ENCODE measurements at places on chromosomes 4 and X.

- DNase-seq, result no peak
Observed at GRCh38 chr4:124282301-124282898, 430.1 kb downstream of the ANKRD50 start.

GRCh38 chr4:8303485-8304281 is 34.1 kb downstream of the HTRA3 start:
- no peak for DNase-seq

- no peak for DNase-seq
Observed at GRCh38 chrX:15525664-15526416, 25.2 kb downstream of the BMX start.

DNA sequence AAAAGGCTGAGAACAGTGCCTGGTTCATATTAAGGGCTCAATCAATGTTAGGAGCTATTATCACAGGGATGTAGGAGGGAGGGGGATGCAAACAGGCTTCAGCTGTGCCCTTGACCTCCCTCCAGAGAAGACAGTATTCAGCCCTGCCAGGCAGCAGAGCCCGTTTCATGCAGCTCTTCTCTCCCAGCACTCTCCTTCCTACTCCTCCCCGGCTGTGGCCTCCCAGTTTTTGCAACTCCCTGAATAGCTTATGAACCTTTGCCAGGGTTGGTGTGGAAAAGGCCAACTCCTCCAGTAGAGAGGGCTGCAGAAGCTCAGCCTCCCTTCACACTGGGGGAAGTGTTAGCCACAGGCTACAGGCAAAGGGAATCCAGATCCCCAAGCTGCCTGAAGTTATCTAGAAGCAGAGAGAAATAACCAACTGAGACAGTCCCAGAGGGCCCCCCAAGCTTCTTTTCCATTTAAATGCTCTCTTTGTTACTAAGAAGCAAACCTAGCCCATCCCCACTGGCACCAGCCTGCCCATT is 31.7 kb upstream of the APLN start:
- no peak for DNase-seq

DNA sequence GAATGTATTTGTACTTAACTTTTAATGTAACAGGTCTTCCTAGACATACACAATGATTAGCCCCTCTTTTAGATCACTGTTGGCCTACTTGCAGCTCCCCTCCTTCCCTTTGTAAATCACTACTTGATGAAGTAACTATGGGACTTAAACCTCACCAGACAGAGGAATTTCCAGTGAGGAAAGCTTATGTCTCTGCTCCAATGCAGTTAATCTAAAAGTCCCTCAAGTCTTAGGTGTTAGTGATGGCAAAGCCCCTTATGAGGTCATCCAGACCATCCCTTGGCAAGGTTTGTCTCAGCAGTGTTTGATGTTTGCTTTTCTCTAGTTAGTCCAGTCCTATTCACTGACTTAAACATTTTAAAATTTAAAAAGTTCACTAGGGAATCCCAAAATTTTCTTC is 877.3 kb upstream of the INTU start:
- no peak for DNase-seq

- no peak for DNase-seq
Observed at GRCh38 chrX:134631426-134632346, 26.6 kb downstream of the PLAC1 start.

GRCh38 chr4:128711361-128711760 is 98.1 kb upstream of the JADE1 start:
- DNase-seq, result peak; percentile 40

DNA sequence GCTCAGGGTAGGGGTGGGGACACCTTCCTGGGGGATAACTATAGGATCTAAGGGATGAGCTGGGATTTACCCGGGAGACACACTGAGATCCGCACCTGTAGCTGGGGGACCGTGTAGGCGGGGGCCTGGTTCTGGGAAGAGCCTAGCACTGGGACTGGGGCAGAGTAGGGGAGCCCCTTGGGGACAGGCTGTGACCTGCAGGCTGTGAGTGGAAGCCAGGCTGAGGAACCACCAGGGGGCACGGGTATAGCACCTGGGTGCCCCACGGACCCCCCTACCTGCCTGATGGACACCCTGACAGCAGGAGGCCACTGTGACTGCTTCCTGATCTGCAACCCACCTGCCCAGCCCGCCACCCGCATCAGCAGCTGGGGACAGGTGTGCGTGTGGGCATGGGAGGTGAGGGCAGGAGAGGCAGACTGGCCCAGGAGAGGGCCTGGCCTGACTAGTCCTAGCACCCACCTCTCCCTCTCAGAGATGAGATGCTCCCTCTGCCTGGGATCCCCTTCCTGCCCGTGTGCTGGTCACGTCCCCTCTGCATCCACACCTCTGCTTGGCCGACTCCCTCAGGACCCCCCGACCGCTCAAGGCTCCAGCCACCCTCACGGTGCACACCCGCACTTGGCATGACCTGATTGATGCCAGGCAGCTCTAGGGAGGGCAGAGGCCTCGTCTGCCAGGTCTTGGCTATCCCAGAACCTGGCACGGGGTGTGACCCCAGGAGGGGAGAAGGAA is 94.2 kb upstream of the NKX1-1 start:
- no peak for DNase-seq

DNA sequence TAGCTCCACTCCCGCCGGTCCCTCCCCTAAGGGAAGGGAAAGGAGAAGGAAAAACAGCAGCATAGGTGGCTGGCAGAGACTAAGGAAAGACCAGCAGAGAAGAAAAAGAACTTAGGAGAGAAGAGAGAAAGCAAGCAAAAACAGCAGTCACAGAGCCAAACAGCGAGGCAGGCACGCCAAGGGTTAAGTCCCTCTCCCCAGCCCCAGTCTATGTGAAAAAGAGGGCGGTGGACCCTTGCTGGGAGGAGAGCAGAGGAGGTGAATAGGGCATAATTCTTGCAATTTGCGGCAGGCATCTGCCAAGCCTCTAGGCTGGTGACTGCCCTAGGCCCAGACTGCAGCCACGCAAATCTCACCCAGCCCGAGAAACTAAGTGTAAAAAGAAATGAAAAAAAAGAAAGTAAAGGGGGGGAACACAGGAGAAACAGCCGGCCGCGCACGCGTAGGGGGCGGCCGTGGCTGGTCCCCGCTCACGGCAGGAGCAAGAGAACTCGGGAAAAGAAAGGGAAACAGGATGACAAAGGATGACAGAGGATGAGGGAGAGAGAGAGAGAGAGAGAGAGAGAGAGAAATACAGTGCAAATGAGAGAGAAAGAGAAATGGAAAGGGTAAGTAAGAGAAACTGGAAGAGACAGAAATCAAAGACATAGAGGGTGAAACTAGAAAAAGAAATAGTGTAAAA is 48.6 kb downstream of the MAGEA9 start:
- DNase-seq, result no peak

DNA sequence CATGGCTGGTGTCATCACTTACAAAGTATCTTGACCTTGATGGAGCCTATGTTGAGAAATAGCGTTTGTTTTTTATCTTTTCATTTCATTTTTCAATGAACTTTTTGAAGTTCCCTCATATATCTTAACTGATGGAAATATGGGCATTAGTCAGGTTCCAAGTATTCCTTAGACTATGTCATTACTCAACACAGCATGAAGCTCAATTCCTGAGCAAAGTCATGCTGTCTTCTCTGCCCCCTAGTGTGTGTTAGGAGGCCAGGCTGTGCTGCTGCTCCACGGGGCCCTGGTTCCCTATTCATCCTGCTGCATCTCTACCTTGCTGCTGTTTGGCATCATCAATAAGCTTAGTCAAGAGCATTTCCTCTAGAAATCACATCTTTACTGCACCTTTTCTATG is 40.9 kb downstream of the GPR143 start:
- DNase-seq, result no peak

GRCh38 chrX:107530141-107530540 is 80.7 kb downstream of the FRMPD3 start:
- DNase-seq, result no peak

- DNase-seq, result peak; percentile 44
Observed at GRCh38 chr4:163191999-163192398, 25.3 kb upstream of the NAF1 start.

DNA sequence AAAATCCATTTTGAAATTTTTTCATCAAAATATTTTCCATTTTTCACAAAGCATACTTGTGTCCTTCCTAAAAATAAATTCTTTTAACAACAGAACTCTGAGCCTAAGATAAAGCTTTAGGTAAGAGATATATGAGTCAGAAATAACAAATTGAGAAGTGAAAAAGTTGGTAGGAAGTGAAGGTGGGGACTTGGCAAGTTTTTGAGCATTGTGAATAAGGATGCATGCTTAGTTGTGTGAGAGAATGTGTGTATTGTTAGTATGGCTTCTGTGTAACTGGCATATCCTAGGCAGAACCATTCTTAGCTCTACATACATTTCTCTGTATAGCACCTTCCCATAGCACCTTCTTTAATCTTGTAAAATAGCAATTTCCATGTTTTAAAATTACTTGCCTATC is 6.8 kb downstream of the ASB5 start:
- no peak for DNase-seq

DNA sequence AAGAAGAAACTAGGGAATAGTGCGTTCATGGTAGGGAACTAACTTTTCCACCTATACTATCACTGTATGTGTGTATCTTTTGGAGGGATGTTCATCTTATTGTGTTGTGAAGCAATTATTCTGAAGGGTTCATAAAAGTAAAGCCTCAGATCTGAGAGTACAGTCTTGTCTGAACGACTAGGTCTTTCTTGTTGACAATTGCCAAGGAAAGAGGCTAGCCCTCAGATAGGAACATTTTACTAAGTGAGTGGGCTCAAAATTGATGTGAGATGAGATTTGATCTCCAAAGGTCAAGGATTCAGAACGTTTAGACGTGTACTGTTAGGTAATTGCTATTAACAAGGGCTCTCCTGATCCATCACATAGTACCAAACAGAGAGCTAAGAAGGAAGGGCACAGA is 15.2 kb upstream of the CNOT6L start:
- DNase-seq, result no peak

GRCh38 chrX:71181558-71181909 is 36.9 kb downstream of the NLGN3 start:
- DNase-seq, result no peak

DNA sequence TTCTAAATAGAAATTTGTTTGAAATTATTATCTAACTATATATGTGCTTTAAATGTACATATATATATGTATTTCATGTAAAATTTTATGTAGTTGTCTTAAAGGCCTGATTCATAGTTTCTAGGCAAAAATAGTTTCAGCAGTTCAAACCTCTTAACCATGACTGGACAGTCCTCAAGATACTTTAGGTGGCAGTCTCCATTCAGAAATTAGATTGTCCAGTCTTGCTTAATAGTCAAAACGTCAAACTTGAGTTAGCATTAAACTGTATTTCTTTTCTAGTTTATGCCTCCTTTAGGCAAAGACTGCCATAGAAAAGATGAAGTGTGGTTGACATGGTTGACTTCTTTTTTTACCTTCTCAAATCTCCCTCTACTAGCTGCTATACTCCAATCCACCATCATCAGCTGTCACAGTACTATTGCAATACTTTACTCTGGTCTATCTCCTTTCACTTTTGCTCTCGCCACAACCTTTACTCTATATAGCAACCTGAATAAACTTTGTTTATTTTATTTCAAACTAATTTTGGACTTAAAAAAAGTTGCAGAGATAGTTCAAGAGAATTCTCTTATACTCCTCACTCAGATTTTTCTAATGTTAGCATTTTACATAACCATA is 395.6 kb upstream of the DIPK2B start:
- DNase-seq, result no peak

- DNase-seq, result no peak
Observed at GRCh38 chr4:66430856-66431255, 760.6 kb upstream of the EPHA5 start.

- DNase-seq, result no peak
Observed at GRCh38 chrX:155035688-155036087, 9.0 kb downstream of the FUNDC2 start.

GRCh38 chrX:72296991-72297390 is 8.7 kb downstream of the CITED1 start:
- DNase-seq, result no peak

DNA sequence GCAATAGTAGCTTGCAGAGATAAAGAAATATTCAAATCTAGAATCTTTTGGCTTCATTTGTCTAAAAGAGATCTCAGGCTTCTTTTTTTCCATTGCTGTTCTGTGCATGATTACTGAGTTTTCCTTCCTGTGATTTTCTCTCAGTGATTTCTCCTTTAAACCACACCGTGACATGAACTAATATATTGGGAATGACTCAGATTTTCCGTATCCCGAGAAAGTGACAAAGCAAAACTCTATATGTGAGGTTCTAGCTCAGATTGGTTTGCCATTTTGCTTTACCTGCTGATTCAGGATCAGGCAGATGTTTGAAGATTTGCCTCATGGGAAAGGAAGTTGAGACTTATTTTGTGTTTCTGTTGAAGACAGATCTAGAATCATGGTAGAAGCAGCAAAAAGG is 59.4 kb downstream of the MTHFD2L start:
- no peak for DNase-seq

DNA sequence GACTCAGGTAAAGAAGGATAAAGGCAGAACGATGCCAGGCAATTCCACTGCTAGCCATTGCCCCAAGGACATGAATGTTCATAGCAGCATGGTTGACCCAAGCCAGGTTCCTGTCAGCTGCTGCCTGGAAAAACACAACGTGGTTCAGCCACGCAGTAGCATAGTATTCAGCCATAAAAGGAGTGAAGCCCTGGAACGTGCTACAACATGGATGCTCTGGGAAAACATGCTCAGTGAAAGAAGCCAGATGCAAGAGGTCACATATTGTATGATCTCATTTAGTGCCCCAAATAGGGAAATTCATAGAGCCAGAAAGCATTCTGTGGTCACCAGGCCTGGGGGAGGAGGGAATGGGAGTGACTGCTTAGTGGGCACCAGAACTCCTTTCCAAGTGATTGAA is 129.8 kb downstream of the GPR143 start:
- DNase-seq, result no peak

DNA sequence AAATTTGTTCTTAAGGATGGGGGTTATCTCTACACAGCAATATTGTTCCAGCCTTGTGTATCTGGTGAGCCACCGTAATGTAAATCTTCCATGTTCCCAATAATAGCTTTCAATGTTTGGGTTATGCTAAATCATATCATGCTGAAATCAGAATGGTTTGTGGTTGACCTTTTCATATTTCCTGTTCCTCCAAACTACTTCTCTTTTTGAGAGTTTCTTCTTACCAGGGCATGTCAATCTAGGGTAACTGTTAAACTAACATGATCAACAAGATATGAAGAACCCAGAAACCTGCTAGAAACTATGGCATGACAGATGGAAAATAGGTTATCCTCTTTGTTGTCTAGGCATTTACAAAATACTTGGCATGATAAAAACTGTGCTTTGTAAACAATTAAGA is 22.0 kb downstream of the TNMD start:
- DNase-seq, result no peak

- no peak for DNase-seq
Observed at GRCh38 chrX:150358651-150359050, 4.5 kb upstream of the MAMLD1 start.

- no peak for DNase-seq
Observed at GRCh38 chr4:55069248-55069647, 56.1 kb downstream of the KDR start.

DNA sequence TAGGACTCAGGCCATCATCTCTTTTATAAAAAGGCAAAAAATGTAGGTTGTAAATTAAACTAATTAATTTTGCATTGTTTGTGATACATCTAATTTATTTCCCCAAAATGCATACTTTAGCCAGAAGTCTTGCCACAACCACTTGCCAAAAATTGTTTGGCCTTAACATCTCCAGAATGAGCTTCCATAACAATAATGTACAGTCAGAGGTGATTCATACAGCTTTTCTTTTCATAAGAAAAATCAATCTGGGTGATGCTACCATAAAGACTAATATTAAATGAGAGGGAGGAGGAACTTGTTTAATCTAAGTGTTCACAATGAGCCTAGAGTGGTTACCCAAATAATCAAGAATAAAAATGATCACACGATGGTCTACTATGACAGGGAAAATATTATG is 59.3 kb downstream of the AMMECR1 start:
- no peak for DNase-seq

All from HEK293T (cell line).